Esophagus muscularis mucosa (tissue), 4 donors: ENCODE measurements at places on chromosomes 6 and 20.

GRCh38 chr20:52688345-52688744 lies 283.8 kb upstream of the TSHZ2 start:
- DNase-seq = no peak

GRCh38 chr6:69789578-69789977 lies 7.2 kb downstream of the LMBRD1 start:
- DNase-seq = no peak

DNA sequence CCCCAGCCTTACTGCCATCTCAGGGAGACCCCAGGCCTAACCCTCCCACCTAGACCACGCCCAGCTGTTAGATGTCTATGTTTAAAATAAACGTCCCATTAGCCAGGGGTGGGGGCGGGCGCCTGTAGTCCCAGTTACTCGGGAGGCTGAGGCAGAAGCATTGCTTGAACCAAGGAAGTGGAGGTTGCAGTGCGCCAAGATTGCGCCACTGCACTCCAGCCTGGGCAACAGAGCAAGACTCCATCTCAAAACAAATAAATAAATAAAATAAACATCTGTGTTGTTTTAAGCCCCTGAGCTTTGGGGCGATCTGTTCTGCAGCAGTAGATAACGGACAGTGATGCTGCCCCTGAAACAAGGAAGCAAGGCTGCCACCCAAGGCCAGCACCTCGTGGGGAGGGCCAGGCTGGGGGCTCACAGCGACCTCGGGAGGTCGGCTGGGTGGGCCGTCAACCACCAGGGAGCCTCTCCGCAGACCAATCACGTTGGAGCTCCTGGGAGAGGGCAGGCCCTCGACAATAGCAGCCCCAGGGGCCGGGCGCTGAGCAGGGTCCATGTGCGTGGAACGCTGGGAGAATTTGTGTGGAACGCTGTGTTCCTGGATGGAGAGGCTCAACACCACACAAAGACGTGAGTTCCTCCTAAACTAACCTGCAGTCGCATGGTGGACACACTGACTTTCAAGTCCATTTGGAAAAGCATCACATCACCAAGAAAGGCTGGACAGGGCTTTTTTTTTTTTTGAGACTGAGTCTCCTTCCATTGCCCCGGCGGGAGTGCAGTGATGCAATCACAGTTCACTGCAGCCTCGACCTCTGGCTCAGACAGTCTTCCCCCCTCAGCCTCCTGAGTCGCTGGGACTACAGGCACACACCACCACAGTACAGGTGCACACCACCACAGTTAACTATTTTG lies 1.0 kb upstream of the HELZ2 start:
- no peak for DNase-seq

DNA sequence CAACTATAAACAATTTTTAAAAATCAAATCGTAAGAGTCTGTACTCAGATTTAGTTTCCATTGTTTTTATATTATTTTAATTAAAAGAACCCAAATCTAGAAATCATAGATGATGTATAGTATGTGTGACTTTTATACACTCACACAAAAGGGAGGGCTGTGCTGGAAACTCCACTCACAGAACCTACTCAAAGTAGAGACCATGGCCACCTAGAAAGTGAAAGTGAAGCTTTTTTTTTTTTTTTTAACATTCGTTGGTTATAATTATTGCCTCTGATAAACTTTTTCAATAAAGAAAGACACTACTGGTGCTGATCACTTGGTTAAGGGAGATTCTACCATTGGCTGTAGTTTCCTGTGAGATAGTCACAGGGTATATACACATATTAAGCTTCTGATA lies 37.9 kb upstream of the PRL start:
- no peak for DNase-seq

DNA sequence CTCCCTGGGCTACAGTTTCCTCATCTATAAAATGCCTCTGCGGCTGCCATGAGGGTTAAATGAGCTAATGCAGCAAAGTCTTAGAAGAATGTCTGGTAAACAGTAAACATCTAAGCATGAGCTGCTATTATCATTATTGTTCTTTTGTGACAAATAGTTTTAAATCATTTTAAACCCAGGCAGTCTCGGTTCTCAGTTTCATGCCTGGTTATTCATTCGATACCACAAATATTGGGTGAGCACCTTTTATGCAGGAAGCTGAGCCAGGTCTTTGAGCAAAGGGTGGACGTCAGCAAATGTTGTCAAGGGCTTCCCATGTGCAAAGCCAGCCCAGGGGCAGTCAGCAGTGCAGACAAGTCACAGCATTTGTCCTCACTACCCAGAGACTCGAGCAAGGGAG lies 128.7 kb downstream of the NFATC2 start:
- DNase-seq = no peak

DNA sequence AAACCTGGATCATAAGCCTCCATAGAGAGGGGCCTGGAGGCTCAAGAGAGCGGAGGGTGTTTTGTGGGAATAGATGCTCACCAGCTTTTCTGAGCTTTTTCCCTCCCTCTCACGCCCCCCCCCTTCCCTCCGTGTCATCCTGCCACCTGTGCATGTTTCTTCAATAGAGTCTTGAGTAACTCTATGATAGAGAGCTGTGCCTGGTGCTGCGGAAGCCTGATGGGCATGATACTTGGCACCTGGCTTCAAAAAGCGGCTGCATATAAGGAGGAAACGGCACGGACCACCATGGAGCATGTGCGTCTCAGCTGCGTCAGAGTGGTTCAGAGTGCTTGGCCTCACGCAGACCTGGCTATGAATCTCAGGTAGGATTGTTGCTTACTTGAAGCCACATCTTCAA lies 198.9 kb downstream of the CDH4 start:
- no peak for DNase-seq

DNA sequence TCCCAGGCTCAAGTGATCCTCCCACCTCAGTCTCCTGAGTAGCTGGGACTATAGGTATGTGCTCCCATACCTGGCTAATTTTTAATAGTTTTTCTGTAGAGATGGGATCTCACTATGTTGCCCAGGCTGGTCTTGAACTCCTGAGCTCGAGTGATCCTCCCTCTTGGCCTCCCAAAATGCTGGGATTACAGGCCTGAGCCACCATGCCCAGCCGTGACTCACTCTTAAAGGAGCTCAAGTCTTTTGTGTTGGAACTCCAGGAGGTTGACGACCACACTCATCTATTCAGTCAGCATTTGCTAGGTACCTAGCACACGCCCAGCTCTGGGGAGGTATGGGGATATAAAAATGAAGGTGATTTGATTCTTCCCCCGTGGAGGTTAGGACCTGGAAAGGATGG lies 62.8 kb downstream of the UTRN start:
- DNase-seq = no peak

DNA sequence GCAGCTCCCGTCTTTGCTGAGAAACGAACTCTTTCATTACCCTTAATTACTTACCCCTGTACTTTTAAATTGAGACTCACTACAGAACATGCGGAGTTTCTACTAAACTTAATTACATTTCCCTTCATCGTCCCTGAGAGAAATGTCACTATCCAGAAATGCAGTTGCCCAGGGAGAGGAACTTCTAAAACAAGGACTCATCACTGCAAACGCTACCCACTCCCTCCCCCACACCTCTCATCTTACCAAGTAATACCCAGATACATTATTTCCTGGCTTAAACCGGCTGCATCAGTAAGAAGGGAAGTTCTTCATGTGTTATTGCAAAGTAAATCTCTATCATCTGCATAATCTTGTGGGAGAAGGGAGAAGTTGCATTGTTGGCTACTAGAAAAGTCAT lies 138.3 kb downstream of the IPCEF1 start:
- no peak for DNase-seq
